Activated CD4-positive, alpha-beta T cell treated with anti-CD3 and anti-CD28 coated beads, Interleukin-2, amount 50 U/mL, for 1 hour (primary cell): ENCODE measurements at places on chromosomes 3 and 15.

- DNase-seq, result no peak
These were observed 64.4 kb downstream of the SLC9A9 start for GRCh38 chr3:143783851-143784370.

DNA sequence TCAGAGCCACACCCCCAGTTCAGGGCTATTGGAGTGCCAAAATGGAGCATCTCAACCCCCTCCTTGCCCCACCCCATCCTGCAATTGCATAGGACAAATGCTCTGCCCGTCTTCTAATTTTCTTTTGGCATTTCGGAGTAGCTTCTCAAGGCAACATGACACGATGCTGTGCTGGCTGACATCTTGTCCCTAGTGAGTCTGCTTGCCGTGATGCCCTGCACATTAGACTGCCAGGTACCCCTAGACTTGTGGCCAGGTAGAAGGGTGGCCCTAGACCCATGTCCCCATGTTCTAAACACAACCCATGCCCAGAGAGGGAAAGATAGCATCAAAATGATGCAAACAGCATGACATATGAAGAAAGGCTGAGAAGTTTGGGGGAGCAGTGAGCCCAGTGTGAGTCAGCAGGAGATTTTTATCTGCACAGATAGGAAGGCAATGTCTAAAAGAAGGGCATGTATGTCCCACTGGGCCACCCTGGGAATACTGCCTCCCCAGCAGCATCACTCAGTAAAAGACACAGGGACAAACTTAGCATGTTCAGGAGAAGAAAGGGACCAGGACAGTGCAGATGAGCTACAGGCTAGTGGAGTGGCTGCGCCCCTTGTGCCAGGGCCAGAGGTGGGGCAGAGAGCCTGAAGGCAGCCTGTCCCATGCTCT is 36.8 kb downstream of the CA12 start:
- no peak for DNase-seq

DNA sequence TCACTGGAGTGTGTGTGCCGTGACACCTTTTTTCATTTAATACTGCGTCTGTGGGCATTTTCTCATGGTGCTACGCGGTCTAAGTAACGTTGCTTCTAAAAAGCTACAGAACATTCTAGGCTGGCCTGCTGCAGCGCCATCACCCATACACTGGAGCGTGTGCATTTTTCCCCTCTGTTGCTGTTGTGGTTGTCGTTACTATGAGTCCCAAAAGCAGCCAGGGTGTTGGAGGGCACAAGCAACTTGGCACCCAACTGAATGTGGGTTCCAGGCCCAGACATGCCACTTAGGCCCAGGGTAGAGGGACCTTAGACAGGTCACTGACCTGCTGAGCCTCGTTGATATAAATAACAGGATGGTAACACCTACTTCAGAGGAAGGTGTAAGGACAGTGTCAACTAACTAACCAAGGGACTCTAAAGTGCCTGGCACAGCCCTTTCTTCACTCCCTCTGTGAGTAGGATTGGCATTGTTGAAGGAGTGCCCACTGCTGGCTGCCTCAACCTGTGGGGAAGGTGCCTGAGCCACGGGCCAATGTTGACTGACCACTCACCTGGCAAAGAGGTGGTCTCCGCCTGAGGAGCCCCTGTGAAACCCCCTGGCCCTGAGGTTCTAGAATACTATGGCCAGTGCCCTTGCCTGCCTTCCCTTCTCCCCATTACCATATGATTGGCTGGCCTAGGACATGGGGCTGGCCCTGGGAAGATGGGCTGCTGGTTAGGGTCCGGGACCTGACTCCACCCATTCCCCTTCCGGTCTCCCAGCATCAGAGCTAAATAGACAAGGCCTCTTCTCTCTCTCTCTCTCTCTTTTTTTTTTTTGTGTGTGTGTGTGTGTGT is 3.5 kb downstream of the CSK start:
- no peak for DNase-seq

GRCh38 chr3:163622384-163622783 is 1455.9 kb downstream of the SI start:
- no peak for DNase-seq

GRCh38 chr3:46208167-46208704 is at the start of gene CCR1:
TSS of gene CCR1 (minus strand) at chr3:46208313. CDS start at chr3:46204313, 4,000 bp downstream.
- DNase-seq, result no peak

DNA sequence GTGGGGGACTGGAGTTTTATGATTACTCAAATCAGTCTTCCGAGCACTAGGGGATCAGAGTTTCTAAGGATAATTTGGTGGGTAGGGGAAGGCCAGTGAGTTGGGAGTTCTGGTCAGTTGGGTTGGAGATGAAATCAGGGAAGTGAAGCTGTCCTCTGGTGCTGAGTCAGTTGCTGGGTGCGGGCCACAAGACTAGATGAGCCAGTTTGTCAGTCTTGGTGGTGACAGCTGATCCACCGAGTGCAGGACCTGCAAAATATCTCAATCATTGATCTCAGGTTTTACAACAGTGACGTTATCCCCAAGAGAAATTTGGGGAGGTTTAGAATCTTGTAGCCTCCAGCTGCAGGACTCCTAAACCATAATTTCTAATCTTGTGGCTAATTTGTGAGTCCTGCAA is 249.4 kb downstream of the FAM43A start:
- no peak for DNase-seq
